ENCODE measurements at places on chromosomes 11 and 22.

GRCh38 chr11:25628030-25628429 is 703.9 kb upstream of the ANO3 start:
- DNase-seq: no peak

DNA sequence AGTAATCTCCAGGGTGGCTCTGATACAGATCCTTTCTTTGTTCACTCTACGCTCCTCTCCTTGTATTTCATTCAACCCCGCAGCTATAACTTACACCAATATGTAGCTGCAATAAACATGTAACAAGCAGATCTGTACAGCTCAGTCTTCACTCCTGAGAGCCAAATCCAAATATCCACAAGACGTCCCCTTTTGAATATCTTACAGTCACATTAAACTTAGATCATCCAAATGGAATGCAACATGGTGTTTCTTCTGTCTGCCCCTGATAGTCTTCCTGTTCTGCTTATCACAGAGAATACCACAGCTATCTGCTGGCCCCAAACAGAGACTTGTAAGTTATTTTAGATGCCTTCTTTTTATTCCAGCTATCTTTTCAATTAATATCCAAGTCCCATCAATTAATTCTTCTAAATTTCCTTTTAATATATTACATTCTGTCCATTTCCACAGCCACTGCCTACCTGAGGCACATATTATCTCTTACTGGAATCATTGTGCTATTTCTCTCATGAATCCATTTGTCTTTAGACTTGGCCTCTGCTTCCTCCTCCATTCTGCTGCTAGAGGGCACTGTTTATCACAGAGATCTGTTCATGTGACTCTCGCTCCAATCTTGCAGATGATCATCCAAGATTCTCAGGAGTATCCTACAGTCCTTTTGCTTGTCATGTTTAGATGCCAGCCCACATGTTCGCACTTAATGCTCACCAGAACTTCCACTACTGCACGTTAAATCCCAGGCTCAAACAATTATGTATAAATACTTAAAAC is 908.6 kb downstream of the NTM start:
- DNase-seq: no peak

DNA sequence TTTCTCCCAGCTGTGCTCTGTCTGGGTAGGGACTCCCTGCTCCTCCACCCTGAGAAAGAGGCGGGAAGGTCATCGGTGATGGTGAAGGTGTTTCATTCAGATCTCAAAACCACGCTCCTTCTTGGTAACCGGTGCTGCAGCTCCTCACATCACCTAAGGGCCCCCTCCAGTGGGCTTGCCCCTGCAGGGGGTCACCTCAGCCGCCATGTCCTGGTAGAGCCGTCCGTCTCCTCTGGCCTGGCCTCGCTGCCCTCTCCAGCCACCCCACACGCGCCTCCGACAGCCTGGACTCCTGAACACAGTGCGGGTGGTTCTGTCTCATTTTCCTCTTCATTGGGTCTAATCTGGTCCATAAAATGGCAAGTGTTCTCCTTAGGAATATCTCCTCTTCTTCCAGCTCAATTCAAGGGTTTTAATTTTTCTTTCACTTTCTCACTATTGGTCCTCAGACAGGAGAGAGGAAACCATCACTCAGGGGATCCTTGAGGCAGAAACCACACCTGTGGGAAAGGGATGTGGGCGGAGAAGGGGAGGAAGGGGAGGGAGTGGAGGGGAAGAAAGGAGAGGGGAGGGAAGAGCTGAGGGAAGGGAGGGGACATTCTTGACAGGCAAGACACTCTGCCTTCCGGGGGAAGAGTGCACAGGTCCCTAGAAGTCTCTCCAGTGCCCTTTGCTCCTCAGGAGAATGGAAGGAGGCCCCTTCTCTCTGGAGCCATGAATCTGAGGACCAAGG is 1338.4 kb downstream of the TBC1D22A start:
- DNase-seq: no peak

DNA sequence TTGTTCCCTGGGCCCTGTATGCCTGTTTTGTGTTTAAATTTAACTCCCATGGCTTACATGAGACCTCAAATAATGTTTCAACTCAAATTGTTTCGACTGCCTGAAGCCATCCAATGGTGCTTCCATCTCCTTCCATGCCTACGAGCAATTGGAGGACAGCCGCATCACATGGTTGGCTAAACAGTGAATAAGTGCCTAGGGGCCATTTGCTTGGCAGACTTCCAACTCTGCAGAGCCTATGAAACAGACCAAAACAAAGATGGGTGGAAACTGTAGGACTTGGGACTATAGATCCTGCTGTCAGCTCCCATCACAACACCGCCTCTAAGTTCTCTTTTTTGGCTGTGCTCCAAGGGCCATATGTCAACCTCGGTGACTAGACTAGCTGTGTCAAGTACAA is 84.1 kb downstream of the PARVA start:
- DNase-seq: no peak

GRCh38 chr11:73314117-73314961 is 6.3 kb downstream of the ARHGEF17 start:
- no peak for DNase-seq

DNA sequence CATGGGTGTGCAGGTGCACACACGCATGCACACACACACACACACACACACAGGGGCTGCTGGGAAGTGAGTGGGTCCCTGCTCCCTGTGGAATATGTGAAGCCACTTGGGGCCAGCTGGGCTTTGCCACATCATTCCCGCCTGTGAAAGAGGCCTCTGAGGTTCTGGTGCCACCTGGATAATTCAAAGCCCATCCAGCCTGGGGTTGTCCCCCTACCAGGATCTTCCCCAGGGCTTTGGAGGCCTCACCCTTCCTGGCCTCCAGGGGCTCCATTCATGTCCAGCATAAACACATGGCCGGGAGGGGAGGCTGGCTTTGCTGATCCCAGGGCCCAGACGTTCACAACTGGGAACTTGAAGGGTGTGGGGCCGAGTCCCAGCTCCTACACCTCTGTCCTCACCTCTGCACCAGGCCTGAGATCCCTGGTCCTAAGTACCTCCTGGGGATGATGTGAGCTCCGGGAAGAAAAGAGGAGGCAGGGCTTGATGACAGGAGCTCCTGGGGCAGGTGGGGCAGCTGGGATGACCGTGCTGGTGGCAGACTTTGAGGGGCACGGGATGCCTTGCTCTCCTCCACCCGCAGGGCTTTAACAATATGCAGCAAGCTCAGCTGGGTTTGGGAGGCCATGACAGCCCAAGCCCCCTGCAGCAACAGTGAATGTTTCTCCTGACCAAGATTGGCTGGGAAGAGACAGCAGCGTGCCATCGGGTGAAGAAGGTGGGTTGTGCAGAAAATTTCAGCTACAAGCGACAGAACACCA is 14.2 kb downstream of the LINC01488 start:
- DNase-seq: no peak

DNA sequence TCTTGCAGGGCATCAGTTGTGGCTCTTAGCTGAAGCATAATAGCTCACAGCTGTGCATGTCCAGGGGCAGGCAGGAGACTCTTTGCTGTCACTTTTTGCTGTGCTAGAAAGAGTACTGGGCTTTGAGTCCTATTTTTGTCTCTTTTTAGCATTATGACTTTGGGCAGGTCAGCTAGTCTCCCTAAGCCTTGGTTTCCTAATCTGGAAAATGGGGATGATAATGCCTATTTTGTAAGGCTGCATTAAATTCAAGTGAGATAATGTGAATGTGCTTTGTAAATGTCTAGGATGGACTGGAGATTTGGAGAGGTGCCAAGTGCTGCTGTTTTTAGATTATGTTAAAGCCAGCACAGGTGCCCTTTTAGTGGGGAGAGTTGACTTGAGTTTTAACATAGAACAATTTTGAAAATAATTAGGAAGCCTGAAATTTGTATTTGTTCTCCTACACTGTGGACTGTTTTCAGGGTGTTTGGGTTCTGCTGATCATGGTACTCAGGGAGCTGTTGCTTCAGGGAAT is 19.1 kb downstream of the CABIN1 start:
- DNase-seq: no peak

DNA sequence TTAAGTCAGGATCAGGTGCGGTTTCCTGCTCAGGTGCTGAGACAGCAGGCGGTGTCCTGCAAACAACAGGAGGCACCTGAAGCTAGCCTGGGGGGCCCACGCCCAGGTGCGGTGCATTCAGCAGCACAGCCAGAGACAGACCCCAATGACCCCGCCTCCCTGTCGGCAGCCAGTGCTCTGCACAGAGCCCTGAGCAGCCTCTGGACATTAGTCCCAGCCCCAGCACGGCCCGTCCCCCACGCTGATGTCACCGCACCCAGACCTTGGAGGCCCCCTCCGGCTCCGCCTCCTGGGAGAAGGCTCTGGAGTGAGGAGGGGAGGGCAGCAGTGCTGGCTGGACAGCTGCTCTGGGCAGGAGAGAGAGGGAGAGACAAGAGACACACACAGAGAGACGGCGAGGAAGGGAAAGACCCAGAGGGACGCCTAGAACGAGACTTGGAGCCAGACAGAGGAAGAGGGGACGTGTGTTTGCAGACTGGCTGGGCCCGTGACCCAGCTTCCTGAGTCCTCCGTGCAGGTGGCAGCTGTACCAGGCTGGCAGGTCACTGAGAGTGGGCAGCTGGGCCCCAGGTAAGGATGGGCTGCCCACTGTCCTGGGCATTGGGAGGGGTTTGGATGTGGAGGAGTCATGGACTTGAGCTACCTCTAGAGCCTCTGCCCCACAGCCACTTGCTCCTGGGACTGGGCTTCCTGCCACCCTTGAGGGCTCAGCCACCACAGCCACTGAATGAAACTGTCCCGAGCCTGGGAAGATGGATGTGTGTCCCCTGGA is at the start of gene MYO7A:
TSS of gene MYO7A (plus strand) at position 327 of the 772 bp plus-strand sequence. CDS start 2,389 bp downstream, outside the sequence.
- DNase-seq: no peak

DNA sequence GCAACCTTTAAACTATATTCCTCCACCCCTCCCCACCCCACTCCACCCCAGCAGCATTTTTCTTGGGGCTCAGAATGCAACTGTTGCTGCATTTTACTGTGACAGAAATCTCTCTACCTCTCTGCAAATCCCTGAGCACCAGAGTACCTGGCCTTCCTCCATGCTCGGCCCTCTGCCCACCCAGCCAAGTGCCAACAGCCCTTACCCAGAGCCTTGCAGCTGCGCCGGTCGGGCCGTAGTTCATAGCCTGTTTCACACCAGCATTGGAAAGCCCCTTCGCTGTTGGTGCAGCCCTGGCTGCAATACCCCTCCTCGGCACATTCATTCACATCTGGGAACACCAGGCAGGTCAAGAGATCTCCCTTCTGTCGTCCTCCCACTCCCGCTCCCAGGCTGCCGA is 23.4 kb downstream of the LRP4 start:
- DNase-seq: no peak

DNA sequence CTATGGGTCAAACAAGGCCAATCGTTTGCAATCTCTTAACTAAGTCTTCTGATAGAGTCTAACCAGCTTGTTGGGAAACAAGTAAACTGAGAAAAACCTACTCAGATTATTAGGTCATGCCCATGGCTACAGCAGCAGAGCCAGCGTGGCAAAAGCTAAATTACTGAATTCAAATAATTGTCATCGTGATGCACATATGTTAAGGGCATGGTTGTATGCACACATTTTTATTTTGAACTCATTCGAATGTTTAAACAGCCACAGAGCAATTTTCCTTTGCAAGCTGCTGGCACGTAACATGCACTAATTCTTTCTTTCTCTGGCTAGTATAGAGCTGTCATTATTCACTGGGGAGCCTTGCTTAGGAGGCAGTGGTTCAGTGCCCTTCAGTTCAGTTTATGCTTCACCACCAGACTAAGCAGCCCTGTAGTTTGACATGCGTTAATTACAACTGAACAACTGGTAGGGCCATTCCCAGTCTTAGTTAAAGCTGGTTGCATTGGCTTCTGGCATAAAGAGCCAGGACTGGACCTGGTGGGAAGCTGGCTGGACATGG is 396.4 kb downstream of the METTL15 start:
- no peak for DNase-seq

- no peak for DNase-seq
These were observed 5.6 kb downstream of the PLAAT3 start for GRCh38 chr11:63608353-63609345.

GRCh38 chr11:68865241-68865640 is 23.5 kb upstream of the CPT1A start:
- DNase-seq: no peak

DNA sequence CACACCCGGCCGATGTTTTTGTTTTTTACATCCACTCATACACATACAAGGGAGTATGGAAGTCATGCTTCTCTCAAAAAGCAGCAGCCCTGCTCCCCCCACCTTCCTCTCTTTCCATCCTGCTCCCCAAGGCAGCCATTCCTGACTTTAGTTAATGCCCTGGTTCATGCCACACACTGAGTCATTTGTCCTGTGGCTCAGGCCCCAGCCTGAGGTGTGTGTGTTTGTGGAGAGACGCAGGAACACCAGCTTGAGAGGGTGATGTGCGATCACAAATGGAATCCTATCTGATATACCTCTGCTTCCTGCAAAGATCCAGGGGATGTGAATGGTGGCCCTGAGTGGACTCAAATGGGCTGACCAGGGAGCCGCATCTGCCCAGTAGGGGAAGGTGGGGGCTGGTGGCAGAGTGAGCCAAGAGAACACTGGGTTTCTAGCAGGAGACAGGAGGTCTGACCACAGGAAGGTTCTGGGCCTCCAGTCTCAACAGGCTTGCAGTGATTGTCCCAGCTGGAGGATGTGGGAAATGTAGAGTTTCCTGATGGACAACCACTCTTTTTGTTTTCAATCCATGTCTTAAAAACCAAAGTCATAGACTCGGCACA is 86.7 kb downstream of the OSBP2 start:
- DNase-seq: no peak

- no peak for DNase-seq
These were observed 54.4 kb upstream of the JAM3 start for GRCh38 chr11:134014511-134014910.

DNA sequence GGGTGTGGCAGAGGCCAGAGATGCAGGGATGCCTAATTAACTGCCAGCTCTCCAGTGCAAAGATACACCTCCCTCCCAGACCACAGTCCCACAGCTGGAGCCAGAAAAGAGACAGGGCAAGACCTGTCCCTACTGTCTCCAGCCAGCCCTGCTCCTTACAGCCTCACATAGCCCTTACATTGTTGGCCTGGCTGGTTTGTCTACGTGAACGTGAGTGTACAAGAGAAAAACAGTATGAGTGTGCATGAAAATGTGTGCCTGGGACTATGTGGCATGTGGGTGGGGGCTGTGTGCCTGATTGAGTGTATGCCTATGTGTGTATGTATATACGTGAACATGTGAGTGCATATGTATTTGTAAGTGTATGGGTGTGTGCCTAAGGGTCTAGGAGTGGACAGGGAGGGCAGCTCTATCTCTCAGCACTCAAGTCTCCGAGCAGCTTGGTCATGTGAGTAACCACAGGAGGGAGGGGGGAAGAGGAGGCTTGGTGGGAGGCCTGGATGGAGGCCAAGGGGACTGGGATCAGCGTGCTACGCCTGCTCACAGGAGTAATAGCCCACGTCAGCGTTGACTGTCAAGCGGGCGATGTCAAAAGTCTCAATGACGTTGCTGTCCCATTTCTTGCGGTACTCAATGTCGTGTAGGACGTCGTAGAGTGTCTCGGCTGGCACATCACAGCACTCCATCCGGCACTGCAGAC is 6.6 kb upstream of the ARAP1 start:
- DNase-seq: no peak
